ENCODE measurements at places on chromosomes 7 and 10.
A peak's percentile ranks its signal among the peaks of the same experiment; 100 is the strongest.

DNA sequence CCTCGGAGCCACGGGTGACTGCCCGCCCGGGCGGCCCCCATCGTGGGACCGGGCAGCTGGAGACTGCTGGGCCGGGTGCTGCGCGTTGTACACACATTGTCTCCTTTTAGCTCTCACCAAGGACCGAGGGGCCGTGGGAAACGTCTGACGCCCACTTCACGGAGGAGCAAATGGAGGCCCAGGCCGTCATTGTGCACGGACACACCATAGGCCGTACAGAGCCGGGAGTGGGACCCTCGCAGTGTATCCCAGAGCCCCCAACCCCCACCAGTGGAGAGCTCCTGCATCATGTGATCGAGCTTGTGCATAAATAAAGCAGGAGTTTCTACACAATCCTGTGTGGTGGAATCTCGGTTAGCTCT lies 722 bp downstream of the DENND10 start:
- DNase-seq, result no peak

DNA sequence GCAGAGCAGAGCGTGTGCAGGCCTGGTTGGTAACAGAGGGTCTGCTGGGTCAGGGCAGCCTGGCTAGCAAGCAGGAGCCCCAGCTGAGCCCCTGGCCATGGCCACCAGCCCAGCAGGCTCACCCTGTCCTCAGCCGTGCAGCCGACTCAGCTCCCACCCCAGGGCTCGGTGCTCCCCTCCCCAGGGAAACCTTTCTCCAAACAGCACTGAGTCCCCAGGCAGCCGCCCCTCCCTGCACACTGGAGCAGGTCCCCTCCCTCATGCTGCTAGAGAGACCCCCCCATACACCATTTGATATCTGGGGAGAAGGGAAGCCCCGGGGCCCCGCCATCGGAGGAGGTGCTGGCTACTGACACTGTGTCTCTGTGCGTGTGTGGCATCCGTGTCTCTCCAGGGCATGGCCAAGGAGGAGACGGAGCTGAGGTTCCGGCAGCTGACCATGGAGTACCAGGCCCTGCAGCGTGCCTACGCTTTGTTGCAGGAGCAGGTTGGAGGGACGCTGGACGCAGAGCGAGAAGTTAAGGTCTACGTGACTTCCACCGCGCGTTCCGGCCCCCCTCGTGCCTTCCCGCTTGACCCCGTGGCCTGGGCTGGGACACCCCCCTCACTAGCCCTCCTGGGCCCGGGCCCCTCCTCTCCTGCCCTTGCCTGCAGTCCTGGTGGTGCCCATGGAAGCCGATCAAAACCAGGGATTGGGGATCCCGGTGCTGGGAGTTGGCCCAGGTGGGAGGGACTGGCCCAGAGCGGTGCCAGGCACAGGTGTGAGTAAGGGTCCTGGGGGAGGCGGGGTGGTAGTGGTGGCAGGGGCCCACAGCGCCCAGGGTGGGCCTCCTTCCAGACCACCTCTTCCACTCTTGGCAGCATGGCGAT lies 45.0 kb upstream of the DPYSL4 start:
- no peak for DNase-seq

DNA sequence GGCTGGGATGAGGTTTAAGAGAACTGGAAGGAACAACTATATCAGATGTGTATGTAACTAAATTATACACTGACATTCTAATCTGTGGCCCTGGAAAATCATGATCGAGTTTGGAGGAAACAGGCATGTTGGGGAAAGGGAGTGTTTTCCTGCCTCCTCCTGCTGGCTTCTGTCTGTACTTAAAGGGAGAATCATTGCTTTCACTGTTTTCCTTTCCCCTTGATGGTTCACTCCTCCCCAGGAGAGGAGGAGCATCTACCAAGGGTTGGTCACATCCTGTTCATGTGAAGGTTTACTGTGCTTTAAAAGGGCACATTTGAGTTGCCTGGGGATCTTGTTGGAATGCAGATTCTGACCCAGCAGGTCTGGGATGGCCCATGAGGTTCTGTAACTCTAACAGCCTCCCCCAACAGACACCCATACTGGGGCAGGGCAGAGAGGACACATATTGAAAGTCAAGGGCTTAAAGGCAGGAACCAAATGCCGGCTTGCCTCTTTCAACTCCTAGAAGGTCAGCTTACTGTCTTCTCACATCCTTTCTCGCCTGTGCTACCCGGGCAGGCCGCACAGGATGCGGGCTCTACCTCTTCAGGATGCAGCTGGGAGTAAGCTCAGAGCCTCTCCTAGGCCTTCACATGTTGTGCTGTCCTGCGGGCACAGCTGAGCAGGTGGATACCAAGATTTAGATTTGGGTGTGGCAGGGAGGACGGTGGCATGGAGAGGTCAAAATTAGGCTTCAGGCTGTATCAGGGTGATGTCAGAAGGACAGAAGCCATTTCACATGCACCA lies 694.8 kb downstream of the KCNMA1 start:
- no peak for DNase-seq

- no peak for DNase-seq
These were observed 71.0 kb downstream of the PAXIP1 start for GRCh38 chr7:154931906-154932305.

DNA sequence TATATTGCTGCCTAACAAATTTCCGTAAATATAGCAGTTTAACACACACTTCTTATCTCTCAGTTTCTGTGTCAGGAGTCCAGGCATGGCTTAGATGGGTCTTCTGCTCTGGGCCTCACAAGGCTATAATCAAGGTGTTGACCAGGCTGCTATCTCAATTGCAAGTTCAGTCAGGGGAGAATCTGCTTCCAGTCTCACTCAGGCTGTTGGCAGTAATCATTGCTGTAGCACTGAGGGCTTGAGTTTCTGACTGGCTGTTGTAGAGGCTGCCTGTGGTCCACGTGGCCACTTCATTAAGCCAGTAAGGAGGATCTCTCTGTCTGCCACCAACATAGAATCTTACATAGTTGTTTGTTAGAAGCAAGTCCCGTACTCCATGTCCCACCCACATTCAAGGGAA lies 138.4 kb downstream of the ST7 start:
- no peak for DNase-seq

DNA sequence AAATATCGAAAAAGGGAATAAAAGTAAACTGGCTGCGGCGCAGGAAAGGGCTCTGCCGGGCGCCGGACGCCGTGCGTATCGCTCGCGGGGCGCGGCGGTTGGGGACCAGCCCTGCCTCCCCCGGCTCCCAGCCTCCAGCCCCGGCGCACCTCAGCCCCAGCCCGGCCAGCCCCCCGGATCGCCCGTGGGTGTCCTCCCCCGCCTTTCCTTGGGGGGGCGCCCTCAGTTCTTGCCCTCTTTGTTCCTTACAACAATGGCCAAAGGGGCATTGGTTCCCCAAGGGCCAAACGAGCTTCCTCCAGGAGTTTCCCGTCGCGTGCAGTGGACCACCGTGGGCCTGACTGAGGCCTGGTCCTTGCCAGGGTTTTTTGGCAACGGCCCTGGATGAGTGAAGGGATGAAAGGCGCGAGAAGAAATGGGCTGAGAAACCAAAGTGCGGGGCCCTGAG lies 1.2 kb downstream of the MACROH2A2 start:
- DNase-seq, result no peak

DNA sequence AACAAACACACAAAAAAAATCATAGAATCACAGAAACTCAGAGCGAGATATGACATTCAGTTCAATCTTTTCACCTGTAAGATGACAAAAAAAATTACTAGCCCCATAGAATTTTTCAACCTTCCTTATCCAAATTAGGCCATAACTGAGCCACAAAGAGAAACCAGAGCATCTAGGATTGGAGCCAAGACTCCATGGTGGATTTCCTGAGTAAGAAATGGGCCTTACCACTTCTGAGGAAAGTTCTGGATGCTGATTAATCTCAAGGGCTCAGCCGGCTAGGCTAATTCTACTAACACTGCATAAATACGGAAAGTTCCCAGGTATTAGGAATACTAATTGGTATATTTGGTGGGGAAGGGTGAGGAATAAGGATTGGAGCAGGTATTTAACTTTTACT lies 16.8 kb downstream of the LIPM start:
- no peak for DNase-seq

GRCh38 chr10:90888387-90888786 lies 16.6 kb downstream of the RPP30 start:
- no peak for DNase-seq

GRCh38 chr10:96044736-96045135 lies 1.4 kb downstream of the CCNJ start:
- DNase-seq, result no peak

DNA sequence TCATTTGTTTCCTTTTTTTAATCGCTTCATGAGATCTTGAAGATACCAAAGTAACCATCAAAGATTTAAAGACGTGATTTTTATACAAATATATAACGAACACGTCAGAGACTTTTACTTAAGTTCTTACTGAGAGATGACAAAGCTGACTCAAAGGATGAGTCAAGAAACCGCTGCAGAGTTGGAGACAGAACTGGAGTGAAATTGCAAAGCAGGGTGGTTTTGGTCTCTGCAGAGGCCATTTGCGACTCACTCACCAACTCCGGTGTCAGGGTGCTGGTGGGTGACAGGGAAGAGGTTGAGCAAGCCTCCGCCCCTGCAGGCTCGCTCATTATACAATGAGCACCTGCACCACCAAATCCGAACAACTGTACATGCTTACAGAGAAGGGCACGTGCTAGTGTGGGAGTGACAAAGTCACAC lies 75.2 kb downstream of the DNAJB6 start:
- DNase-seq, result peak; percentile 26

DNA sequence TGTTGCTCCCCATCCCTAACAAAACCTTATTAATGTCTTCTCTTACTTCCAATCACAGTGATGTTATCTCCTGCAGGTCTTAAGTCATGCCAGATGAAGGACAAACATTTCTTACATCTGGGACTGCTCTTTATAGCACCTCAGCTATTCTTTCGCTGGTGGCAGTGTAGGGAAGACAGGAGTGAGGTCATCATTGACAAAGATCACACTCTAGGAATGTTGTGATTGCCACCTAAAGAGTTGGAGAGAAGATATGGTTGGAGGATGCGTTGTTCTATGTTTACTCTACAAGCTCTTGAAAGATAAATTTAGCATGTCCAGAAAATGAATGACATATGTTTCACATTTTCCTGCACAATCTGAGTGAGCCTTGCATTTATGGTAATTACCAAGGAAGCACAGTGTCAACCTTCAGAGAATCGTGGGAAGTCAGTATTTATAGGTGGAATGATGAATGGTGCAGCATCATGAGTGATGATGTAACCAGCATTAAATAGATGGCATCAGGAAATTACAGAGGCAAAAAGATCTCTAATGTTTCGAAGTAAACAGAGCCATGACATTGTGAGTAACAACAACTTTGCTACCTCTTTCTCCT lies 188.1 kb upstream of the STEAP1 start:
- no peak for DNase-seq

DNA sequence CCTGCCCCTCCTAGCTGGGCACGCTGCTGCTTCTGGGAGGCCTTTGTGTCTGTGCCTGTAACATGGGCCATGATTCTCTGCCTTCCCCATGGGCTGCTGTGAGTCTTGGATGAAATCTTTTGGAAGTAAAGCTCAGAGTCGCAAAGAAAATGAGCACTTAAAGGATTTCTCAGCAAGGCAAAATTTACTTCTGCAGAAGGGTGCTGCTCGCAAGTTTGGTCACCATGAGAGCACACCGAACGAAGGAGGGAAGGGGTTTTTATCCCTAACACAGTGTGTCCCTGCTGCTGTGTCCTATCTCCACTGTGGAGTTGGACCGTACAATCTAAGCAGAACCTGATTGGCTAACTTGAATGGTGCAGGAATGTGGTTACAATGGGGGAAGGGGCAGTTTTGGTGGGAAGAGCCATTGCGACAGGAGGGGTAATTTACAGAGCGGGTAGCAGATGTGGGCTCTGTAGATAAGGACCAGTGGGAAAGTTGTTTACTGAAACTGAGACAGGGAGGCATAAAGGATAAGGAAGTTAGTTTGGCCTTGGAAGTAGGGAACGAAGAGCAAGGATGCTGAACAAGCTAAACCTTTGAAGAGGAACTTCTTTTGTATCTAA lies 57.5 kb downstream of the FANK1 start:
- DNase-seq, result no peak

DNA sequence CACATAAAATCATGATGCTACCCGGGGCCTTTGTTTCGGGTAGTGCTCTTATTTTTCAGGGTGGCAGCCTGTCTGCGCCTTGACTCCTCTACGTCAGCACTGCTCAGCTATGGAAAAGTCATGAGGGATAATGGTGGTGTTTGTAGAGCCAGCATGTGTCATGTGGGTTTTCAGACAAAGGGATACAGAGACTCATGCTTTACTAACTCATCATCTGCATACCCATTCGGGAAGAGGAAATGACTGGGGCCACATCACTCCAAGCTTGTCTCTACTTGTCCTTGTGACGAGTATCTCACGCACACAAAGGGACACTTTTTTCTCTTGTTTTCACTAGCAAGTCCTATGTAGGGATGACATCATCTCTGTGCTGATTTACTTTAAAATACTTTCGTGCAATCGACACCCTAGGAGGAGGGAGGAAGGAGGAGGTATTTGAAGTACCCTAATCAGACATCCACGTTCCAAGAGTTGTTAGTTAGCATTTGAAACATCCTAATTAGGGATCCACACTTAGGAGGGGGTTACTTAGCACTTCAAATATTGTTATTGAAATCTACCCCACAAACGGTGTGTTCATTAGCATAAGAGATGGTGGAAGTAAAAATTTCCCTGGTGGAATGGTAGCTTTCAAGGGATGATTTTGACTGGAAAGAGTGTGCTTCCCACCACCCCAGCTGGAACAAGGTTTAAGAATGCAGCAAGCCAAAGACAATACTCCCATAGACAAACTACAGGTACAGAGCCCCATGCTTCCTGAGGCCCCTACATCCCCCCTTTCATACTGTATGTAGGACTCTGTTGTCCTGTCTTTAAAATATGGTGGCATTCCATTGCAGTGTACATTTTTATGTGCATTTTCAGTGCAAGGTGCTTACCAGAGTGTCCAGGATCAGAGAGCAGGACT lies 52.0 kb downstream of the THNSL1 start:
- no peak for DNase-seq

DNA sequence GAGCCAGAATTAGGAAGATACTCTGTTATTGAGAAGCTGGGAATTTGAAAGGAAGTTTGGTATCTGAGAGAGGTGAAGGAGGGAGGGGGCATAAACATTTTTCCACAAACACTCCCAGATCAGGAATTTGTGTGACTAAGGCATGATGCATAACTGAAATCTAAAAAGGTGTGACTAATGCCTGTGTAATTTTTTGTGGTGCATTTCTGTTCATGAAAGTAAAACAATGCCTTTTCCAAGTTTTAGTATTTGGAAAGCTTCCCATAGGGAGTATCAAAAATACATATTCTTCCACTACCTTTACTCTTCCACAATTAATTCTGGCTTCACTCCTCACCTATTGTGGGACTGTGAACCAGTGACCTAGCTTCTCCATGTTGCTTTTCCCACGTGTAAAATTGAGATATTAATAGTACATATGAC lies 56.4 kb upstream of the CAV2 start:
- DNase-seq, result no peak

- DNase-seq, result no peak
These were observed 7.0 kb downstream of the GSAP start for GRCh38 chr7:77409005-77409738.

Data from CD4-positive, alpha-beta T cell treated with Interleukin-21 for 1 hour (primary cell).